Right ventricle myocardium superior (tissue), 1 donor: ENCODE measurements at places on chromosomes 6 and 20. TPM values are rescaled to one million over a fixed set of nuclear protein-coding genes. Genes with fewer than 3 reads are reported as not detected.

EYS gene
- total RNA-seq, result not detected

COL19A1 gene
- total RNA-seq, result 2.0 TPM

EPHA7 gene
- 2.4 TPM for total RNA-seq

KHDRBS2 gene
- not detected for total RNA-seq

L3MBTL1 gene
- total RNA-seq, result 4.1 TPM

DLK2 gene
- total RNA-seq, result 1.0 TPM

COL9A3 gene
- total RNA-seq, result 2.7 TPM

POM121L2 gene
- total RNA-seq, result not detected

PAK5 gene
- not detected for total RNA-seq

STX7 gene
- 55.1 TPM for total RNA-seq

OR2B6 gene
- total RNA-seq, result not detected

ISM1 gene
- 1.5 TPM for total RNA-seq

C6orf52 gene
- 0.78 TPM for total RNA-seq

HSPA1L gene
- 2.0 TPM for total RNA-seq

BNIP5 gene
- total RNA-seq, result not detected

LGSN gene
- not detected for total RNA-seq

MAFB gene
- 14.7 TPM for total RNA-seq

OTOR gene
- not detected for total RNA-seq

VGLL2 gene
- total RNA-seq, result not detected

SLC26A8 gene
- not detected for total RNA-seq

RAB44 gene
- total RNA-seq, result not detected

SPATS1 gene
- not detected for total RNA-seq

RNF182 gene
- total RNA-seq, result not detected

NRSN2 gene
- total RNA-seq, result 14.5 TPM

TRIM10 gene
- not detected for total RNA-seq

DYNLT1 gene
- total RNA-seq, result 128 TPM
